Endodermal cell (in vitro differentiated cells): ENCODE measurements at places on chromosomes 12 and 14. TPM values are rescaled to one million over a fixed set of nuclear protein-coding genes. Genes with fewer than 3 reads are reported as not detected.
A peak's percentile ranks its signal among the peaks of the same experiment; 100 is the strongest.

DNA sequence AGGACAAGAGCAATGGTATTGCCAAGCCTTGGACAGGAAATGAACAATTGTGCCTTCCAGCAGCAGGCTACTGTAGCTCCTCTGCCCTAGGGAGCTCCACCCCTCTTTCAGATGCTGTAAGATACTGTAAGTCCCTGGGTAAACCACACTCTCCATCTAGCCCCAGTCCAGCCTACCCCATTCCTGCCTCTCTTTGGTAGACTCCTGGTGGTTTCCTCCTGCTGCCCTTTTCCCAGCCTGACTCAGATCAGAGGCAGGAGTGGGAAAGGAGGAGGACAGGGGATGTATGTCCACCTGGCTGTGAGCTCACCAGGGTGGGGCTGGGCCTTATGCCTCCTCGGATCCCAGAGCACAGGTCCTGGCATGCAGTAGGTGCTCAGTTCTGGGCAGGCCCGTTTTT lies 174.6 kb downstream of the ESRRB start:
- H3K36me3 ChIP-seq: no peaks in the 10 kb centered on the region
- peak; percentile 74 for DNase-seq
- H3K4me1 ChIP-seq: no peaks in the 10 kb centered on the region

GRCh38 chr12:14072987-14073386 lies 91.6 kb upstream of the GRIN2B start:
- H3K27ac ChIP-seq: no peak overlapping the region
- no peak overlapping the region for H3K4me3 ChIP-seq
- H3K4me1 ChIP-seq: peaks cover 4% of the 10 kb centered on the region
- no peak for DNase-seq
- no peaks in the 10 kb centered on the region for H3K36me3 ChIP-seq
- no peaks in the 10 kb centered on the region for H3K27me3 ChIP-seq

- no peaks in the 10 kb centered on the region for H3K4me1 ChIP-seq
- no peak overlapping the region for H3K27ac ChIP-seq
- H3K4me3 ChIP-seq: no peak overlapping the region
Measured at GRCh38 chr14:65396082-65396910, 16.2 kb upstream of the FUT8 start.

DNA sequence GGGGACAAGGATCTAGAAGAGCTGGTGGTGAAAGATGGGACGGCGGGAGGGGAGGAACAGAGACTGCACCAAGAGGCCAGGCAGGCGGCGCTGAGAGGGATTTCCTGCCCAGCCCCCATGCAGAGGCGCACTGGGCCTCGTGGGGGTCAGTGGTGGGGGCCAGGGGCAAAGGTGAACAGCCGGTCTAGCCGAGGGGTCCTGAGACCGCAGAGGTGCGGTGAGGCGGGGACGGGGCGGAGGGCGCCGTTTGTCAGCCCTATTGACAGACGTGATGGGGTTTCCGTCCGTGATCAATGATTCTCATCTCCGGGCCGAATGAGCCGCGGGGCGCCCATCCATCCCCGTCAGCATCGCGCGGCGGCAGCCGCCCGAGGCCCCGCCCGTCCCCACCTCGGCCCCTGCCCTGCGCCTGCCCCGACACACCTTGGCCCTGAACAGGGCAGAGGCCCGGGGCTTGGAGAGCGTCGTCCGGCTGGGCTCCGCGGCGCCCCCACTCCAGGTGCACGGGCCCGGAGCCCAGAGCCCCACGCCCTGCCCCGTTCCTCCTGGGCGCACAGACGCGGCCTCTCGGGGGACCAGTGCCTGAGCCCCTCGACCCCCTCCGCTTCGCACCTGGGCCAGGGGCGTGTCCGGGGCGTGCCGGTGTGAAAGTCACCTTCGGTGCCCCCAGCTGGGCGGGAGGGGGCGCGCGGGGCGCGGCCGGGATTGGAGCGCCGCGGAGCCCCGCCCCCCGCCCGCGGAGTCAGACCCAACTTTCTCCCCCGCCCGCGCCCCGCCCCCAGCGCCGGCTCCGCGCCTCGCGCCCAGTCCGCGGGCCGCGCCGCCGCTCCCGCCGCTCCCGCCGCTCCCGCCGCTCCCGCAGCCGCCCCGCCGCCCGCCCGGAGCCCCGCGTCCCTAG lies at the start of gene NXPH4:
Gene NXPH4 (plus strand): TSS at position 781 of the 898 bp plus-strand sequence. CDS start 176 bp downstream, outside the sequence.
- H3K36me3 ChIP-seq: no peaks in the 10 kb centered on the region
- DNase-seq: peak; percentile 91
- peak within 1 kb of the TSS; percentile 64 for H3K4me3 ChIP-seq
- H3K27me3 ChIP-seq: peaks cover 77% of the 10 kb centered on the region
- no peak within 1 kb of the TSS for H3K27ac ChIP-seq
- peaks cover 4% of the 10 kb centered on the region for H3K4me1 ChIP-seq

DNA sequence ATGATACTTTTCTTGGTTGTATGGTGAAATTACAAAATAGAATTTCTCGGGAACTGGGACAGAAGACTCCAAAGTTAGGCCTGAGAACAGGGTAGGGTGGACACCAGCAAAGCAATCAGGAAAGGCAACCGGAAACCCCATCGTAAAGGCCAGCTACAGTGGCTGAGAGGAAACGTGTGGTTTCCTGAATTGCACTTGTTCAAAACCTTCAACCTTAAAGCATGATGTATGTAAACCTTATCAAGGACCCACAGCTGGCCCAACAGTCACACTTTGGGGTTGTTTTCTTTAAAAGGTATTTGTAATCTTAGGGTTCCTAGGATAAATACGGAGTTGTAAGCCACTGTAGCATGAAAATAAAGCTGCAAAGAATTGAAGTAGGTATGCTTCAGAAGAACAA lies 2.2 kb upstream of the PTGDR start:
- no peak overlapping the region for H3K4me3 ChIP-seq
- no peaks in the 10 kb centered on the region for H3K4me1 ChIP-seq
- DNase-seq: no peak
- H3K36me3 ChIP-seq: no peaks in the 10 kb centered on the region
- no peak overlapping the region for H3K27ac ChIP-seq

- H3K4me3 ChIP-seq: no peak overlapping the region
- no peak overlapping the region for H3K27ac ChIP-seq
- no peaks in the 10 kb centered on the region for H3K36me3 ChIP-seq
- peaks cover 10% of the 10 kb centered on the region for H3K4me1 ChIP-seq
Measured at GRCh38 chr12:75960086-75960910, 71.3 kb downstream of the PHLDA1 start.

GRCh38 chr12:84502907-84503787 lies 409.5 kb downstream of the SLC6A15 start:
- no peak overlapping the region for H3K27ac ChIP-seq
- no peaks in the 10 kb centered on the region for H3K36me3 ChIP-seq
- peak; percentile 91 for DNase-seq
- H3K4me3 ChIP-seq: no peak overlapping the region

DNA sequence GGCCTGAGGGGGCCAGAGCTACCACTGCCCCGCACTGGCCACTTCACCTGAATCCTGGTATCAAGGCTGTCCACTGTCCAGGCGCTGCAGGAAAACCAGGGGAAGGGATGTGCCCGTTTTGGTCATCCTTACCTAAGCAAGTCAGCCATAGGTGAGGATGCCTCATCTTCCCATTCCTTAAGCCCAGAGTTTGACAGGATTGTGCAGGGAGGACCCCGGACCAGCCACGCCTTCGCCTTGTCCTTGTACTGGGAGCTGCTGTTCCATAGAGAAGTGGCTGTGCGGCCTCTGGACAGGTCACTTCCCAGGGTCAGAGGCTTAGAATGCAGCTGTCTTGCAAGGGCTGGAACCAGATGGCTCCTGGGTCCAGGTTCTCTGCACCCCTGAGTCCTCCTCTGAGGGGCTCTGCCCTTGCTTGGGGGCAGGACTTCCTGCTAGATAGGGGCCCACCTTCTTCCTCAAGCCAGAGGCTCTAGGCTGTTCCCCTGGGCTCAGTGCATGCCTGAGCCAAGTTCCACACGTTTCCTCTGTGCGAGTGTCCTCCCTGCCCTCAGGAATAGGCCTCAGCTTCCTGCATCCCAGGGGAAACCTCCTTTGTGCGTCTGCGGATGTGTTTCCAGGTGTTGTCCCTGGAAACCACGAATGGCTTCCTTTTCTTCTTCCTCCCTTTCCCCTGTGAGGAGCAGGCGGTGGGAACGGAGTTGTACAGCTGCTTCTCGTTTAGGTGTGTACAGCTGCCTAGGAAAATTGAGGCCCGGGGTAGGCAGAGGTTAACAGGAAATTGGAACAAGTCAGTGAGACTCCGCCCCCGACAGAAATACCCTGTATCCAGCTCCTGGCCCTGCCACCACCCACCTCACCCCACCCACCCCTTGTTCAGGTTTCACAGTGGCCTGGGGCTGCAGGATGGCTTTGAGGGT lies 54.3 kb upstream of the RIN3 start:
- H3K36me3 ChIP-seq: no peaks in the 10 kb centered on the region
- DNase-seq: peak; percentile 57
- H3K4me3 ChIP-seq: no peak overlapping the region
- no peaks in the 10 kb centered on the region for H3K27me3 ChIP-seq
- no peaks in the 10 kb centered on the region for H3K4me1 ChIP-seq

TMEM106C gene
- total RNA-seq: 48.4 to 63.5 TPM (median 61.6 TPM) in 3 replicates

TMEM233 gene
- total RNA-seq: not detected in 2 replicates
